Stimulated activated CD8-positive, alpha-beta memory T cell treated with anti-CD3 and anti-CD28 coated beads, Interleukin-15, amount 100 ng/mL, for 4 hours (primary cell): ENCODE measurements at places on chromosomes 1 and 21.

- DNase-seq = no peak
Measured at GRCh38 chr1:182610606-182611194, 6.5 kb upstream of the RGS16 start.

DNA sequence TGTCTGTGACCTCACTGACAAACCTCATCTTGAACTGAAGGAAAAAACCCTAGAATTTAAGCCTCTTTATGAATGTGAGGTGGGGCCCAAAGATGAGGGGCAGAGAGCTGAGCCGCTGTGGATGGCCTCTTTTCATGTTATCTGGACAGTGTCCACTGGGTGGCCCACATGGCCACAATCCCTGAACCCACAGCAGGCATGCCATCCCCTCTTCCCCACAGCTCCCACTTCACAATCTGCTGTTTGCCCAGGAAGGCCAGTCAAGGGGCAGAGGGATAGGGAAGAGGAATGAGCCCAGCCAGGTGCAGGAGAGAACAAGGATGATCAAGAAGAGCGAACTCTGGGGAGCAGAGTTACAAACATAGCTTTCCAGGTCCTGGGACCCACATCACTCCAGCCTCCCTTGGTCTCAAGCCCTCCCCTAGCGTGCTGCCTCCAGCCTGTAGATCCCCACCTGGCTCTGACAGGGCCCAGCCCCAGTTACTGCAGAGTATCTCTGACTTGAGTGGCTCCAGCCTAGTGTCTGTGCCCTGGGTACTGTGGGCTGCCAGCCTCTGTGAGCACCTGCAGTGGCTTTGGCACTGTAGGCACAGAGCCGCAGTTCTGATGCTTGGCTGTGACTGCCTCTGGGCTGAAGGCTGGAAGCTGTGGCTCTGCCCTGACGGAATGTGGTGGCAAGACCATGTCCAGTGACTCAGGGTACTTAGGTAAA, 1.9 kb upstream of the SLFNL1 start:
- no peak for DNase-seq

DNA sequence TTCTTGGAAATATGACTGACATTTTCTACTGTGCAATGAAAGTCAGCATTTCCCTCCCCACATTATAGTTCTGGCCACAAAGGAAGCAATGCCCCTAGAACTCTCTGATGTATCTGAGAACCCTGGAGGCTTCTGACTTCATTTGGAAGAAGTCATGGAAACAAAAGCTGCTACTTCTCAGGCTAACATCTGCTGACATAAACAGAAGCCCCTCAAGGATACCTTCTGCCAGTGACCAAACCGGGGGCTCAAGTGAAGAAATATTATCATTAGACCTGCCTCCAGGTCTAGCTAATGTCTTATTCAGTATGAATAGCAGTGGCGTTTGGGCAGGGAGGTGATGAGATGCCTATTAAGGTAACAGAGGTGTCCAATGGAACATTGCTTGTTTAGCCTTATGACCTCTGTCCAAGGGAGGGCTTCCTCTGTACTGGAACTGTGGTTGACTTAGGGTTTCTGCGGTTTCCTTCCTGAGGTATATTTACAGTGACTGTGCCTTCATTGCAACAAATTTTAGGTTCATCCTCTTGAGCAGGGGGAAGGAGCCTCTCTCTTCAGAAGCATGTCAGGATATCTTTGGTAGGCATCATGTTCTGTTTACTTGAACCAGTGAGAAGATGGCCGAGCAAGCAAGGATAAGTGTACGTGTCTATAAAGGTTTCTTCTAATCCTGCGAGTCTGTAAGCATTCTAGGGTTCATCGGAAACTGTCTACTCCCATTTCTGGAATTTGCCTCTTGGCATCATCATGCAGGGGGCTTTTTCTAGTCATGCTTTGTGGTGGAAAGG, 161.7 kb downstream of the PBX1 start:
- no peak for DNase-seq

DNA sequence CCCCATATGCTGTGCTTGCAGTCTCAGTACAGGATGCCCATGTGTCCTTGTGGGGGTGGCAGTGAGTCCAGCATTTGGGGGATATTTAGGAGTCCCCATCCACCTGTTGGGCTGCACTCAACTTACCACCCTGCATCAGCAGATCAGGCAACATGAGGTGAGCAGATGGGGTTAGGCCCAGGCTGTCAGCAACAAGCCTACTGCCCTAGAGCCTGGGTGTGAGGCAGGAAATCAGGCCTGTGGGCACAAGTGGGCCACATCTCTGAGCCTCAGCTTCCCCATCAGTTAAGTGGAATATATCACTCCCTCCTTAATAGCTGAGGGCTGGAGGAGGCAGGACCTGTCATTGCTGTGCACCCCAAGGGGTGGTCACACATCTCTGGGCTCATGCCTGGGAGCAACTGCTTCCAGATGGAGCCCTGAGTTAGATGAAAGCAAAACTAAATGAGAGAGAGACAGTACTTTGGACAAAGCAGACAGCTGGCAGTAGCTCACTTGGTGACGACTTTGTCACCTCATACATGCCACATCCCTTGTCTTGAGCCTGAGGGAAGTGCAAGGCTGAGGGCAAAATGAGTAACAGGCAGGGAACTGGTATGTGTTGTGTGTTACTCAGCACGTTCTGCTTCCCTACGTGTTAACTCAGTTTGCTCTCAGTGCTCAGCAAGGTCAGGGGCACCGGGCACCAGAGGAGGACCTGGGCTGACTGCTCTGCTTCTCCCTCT, 48.4 kb downstream of the TRIM11 start:
- no peak for DNase-seq

DNA sequence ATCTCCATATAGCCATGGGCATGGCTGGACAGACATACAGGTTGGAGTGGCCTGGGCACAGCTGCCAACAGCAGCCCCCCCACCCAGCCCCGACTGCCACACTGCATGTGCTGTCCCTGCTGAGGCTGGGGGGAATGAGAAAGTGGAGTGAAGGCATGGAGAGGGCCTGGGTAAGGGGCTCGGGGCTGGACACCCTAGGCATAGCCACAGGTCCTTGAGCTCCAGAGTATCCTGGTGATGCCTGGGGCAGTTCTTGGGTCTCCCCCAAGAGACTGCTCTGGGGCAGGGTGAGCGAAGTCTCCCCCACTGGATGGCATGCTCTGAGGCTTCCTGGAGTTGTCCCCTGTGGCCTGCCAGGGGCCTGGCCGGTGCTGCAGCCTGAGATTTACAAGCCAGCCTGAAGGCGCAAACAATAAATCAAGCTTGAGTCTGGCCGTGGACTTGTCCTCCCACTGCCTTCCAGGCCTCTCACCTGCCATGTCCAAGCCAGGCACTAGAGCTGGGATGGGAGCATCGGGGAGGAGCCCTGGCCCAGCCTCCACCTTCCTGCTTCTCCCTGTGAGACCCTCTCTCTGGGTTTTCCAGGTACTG, 53.6 kb downstream of the FOXO6 start:
- DNase-seq = no peak

DNA sequence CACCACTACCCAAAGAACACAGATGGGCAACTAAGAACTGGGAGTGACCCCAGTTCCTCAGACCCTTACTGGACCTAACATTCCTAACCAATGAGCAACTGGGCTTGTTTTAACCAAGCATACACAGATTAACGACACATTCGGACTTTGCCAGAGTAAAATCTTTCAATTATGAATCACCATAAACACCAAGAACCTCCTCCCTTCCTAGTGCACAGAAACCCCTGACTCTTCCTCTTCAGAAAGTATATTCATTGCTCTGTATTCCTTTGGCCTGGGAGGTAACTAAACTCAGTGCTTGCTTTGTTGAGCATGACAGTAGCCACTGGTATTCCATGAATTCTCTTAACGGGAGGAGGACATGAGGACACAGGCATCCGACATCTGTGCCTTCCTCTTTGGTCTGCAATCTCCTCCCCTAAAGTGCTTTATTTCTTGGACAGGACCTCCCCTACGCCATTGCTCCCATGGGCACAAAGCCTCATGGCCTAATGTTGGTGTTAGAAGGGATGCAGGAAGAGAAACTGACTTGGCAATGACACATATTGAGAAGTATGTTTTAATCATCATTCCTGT, 42.7 kb downstream of the SEC16B start:
- no peak for DNase-seq

GRCh38 chr1:104294259-104294658, 544.6 kb downstream of the AMY1C start:
- no peak for DNase-seq

DNA sequence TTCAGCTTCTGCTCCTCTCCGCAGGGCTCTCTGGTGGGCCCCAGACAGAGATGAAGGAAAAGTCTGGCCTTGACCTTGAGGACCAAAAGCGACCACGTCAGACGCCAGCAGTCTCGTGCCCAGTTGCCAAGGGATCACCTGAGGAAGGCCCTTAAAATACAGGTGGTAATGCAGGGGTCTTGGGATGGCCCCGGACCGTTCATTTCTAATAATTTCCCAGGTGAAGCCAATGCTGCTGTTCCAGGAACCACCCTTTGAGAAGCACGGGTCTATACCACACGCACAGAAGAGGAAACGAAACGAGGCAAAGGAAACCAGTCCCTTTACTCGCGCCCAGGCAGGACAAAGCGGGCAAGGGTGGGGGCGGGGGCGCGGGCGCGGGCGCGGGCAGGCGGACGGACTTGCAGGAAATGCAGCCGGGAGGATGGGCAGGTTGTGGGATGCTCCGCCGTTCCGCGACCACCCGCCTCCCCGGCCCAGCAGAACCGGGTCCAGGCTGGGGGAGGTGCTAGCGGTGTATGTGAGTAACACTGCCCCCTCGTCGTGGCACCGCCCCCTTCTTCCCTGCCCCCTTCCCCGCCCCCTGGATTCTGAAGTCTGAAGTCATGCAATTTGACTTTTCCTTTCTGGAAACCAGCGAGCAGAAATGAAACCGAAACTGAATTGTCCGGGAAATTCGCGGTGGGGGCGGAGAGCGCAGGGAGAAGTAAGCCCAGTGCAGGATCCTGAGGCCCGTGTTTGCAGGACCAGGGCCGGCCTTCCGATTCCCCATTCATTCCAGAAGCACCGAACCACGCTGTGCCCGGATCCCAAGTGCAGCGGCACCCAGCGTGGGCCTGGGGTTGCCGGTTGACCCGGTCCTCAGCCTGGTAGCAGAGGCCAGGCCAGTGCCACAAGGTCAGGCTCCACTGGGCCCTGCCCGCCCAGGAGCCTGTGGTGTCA, 5.8 kb upstream of the MX1 start:
- peak; percentile 42 for DNase-seq

DNA sequence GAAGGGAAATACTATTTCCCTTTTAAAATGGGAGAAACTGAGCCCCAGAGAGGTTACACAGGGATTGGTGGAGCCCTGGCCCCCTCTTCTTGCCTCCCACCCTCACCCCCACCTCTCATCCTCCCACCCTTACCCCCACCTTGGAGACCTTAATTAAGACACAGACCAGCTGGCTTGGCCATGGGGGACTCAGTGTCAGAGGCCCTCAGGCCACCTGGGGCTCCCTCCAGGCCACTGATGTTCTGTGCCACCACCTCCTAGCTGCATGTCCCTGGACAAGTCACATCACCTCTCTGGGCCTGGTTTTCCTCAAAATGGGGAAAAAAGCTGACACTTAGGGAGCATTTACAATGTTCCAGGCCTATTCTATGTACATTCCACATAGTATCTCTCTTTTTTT, 51.5 kb downstream of the SDC3 start:
- no peak for DNase-seq

GRCh38 chr21:37848721-37849490, 67.4 kb downstream of the KCNJ6 start:
- no peak for DNase-seq

GRCh38 chr1:44321466-44321865, 33.6 kb downstream of the ERI3 start:
- no peak for DNase-seq

DNA sequence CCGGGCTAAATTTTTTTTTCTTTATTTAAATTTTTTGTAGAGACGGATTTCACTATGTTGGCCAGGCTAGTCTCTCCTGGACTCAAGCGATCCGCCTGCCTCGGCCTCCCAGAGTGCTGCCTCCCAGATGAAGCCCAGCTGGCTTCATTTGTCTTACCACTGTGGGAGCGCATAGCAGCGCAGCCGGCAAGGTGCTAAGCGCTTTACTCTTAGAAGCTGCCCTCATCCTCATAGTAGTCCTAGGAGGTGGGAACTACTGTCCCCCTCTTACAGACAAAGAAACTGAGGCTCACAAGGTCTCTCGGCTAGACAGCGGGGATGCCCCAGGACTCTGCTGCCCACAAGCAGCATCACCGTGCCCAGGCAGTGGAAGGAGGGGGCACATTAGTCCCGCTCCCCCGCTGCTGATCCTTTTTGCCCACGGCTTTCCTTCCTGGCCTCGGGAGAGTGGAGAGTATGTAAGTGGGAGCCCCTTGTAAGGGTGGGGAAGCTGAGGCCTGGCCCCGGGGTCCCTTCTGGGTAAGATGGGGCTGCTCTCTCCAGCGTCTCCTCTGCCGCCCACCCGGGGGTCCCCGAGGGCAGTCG, 726 bp downstream of the TMEM54 start:
- no peak for DNase-seq

- DNase-seq = no peak
Measured at GRCh38 chr1:157369808-157370521, 182.3 kb downstream of the FCRL5 start.

DNA sequence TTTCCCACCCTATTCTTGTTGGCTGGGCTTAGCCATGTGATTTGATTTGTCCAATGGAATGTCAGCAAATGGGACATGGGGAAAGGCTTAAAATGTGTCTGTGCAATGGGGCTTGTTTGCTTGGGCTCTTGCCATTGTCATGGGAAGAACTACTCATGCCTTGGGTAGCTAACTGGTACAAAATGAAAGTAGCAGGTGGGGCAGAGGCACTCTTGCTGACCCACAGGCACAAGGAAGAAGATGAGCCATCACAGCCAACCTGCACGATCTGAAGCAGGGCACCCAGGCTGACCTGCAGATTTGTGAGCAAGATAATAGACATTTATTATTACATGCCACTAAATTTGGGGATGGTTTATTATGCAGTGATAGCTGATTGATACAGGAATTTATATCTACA, 305.9 kb upstream of the CAMK1G start:
- DNase-seq = no peak

DNA sequence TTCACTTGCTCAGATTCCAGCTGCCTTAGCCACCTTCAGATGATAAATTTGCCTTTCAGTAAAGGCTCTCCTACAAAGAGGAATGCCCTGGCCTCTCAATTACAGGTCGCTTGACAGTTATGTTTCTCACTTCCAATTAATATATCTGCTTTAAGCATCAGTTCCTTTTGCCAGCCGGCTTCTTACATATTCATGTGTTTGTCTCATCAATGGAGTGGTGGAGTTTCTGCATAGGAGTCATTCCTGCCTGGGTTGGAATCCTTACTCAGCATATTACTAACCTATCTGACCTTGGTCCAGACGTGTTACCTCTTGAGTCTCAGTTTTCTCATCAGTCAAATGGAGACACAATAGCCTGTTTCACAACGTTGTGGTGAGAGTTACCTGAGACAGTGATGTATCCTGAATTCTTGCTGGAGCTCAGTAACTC, 9.4 kb upstream of the SESN2 start:
- DNase-seq = no peak

GRCh38 chr1:45557422-45557944, 6.9 kb downstream of the AKR1A1 start:
- no peak for DNase-seq

- DNase-seq = no peak
Measured at GRCh38 chr1:41282679-41283317, 40.7 kb upstream of the SCMH1 start.

GRCh38 chr1:145955436-145955835, 2.4 kb downstream of the LIX1L start:
- DNase-seq = no peak
